Activated CD4-positive, alpha-beta T cell treated with anti-CD3 and anti-CD28 coated beads, Interleukin-2, amount 10 ng/mL, durations not matched to agents 24 days and 14 days (primary cell): ENCODE measurements at places on chromosomes 4 and X. TPM values are rescaled to one million over a fixed set of nuclear protein-coding genes. Genes with fewer than 3 reads are reported as not detected.

GRCh38 chrX:4315891-4316290, 602.4 kb upstream of the PRKX start:
- no peaks in the 10 kb centered on the region for H3K4me1 ChIP-seq
- no peak overlapping the region for H3K27ac ChIP-seq
- H3K27me3 ChIP-seq, result no peaks in the 10 kb centered on the region
- H3K4me3 ChIP-seq, result no peak overlapping the region
- no peaks in the 10 kb centered on the region for H3K36me3 ChIP-seq

GRCh38 chrX:116198810-116199209, 28.3 kb downstream of the AGTR2 start:
- H3K4me1 ChIP-seq, result no peaks in the 10 kb centered on the region
- H3K36me3 ChIP-seq, result no peaks in the 10 kb centered on the region
- no peak for DNase-seq

The GAGE13 gene
- not detected in 2 replicates for total RNA-seq

DNA sequence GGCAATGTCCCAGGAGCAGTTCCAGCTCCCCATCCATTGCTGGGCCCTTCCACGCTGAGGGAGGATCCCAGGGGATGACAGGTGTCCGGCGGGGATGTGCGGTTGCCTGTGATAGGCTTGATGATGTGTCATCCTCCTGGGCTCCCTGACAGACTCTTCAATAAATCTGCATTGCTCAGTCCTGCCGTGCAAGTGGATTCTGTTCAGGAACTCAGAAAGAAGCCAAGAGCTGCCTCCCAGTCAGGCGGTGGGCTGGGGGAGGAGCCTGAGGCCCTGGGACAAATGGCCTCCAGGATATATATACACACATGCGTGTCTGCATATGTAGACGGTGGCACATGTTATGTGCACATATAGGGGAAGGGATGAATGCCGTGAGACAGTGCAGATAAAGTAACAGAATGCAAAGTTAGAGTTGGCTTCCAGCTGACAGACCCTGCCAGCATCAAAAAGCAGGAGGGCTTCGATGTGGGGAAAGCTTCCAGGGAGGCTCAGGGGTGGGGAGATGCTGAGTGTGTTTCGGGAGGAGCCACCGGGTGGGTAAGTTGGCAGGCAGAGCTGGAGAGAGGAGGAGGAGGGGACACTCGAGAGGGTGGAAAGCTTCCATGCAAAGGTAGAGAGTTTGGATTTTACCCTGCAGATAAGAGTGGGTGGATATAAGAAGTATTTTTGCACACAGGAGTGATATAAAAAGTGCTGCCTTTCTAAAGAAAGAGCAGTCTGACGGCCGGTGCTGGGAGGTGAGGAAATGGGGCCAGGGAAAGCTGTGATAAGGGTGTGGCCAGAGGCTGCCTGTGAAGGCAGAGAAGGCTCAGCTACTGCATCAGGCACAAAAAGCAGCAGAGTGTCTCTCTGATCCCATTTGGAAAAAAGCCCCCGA, 28.5 kb upstream of the CRMP1 start:
- no peaks in the 10 kb centered on the region for H3K36me3 ChIP-seq
- no peaks in the 10 kb centered on the region for H3K4me1 ChIP-seq
- no peaks in the 10 kb centered on the region for H3K27me3 ChIP-seq

DNA sequence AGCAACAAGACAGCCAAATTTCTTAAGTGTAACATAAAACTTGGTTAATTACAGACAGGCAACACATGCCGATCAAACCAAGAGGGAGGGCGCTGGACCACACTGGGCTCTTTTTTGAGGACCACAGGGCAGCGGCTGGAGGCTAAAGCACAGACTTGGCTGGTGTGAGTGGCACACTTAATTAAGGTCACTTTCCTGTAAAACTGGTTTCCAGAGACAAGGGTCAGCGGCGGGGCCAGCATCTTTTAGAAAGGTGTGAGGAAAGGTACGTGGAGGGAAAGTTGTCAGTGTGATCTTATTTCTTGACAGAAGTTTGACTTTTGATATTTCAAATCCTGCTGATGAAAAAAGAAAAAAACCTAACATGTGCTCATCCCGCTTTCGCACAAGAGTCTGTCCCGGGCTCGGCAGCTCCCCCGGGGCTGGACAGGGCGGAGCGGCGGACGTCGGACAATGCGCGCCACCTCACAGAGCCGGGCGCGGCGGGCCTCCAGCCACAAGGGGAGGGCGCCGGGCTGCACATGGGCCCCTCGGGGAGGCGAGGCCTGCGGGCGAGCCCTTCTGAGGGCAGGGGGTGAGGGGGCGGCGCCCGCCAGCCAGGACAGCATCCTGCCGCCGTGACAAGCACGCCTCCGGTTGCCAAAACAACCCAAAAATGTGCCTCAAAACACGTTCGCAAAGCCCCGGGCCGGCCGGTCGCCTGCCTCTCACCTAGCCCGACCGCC, 660 bp upstream of the HSPA4L start:
- peaks cover 5% of the 10 kb centered on the region for H3K36me3 ChIP-seq
- H3K27ac ChIP-seq, result peak overlapping the region; percentile 48
- H3K27me3 ChIP-seq, result peaks cover 72% of the 10 kb centered on the region
- peak overlapping the region; percentile 94 for H3K4me3 ChIP-seq
- DNase-seq, result no peak

- no peak for DNase-seq
- H3K4me3 ChIP-seq, result no peak overlapping the region
- H3K27me3 ChIP-seq, result no peaks in the 10 kb centered on the region
- peaks cover 58% of the 10 kb centered on the region for H3K36me3 ChIP-seq
Observed at GRCh38 chrX:358651-359143, 28.0 kb downstream of the PPP2R3B start.

- H3K36me3 ChIP-seq, result no peaks in the 10 kb centered on the region
- no peak overlapping the region for H3K27ac ChIP-seq
- no peaks in the 10 kb centered on the region for H3K27me3 ChIP-seq
- DNase-seq, result no peak
- H3K4me3 ChIP-seq, result no peak overlapping the region
- H3K4me1 ChIP-seq, result no peaks in the 10 kb centered on the region
Observed at GRCh38 chr4:141739636-141740035, 103.3 kb downstream of the IL15 start.

The QRFPR gene
- not detected in 2 replicates for total RNA-seq

The MAGEB2 gene
- total RNA-seq, result not detected in 2 replicates

DNA sequence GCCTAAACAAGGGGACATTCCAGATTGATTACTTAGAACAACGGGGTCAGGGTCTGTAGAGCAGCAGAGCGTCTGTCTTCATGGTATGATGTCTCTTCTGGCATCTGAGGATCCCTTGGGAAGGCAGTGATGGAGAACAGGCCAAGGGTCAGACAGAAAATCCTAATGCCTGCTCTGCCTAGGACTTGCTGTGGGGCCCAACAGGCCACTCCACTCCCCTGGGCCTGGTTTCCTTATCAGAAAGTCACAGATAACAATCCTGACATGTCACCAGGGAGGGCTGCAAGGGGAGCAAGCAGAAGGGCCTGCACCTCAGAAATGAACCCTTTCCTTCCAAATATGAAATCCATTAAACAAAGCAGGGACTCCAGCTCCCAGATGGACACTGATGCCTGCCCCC, 21.4 kb upstream of the ARHGAP6 start:
- H3K27ac ChIP-seq, result no peak overlapping the region
- H3K4me3 ChIP-seq, result no peak overlapping the region
- no peaks in the 10 kb centered on the region for H3K36me3 ChIP-seq
- H3K4me1 ChIP-seq, result no peaks in the 10 kb centered on the region
- DNase-seq, result no peak
- peaks cover 2% of the 10 kb centered on the region for H3K27me3 ChIP-seq

DNA sequence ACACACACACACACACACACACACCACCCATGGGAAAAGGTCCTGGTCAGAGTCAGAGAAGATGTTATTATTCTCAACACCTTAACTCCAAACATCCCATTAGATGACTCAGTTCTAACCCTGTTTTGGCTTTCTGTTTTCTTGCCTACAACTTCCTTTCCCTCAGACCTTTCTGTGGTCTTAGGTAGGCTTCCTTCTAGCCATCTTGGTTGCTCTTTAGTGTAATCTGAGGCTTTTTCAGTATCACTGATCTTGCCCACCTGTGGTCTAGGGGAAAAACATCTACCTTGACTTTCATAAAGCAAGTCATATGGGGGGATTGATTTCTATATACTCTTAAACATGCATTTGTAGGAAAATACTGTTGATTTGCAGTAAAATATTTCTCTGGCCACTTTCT, 56.9 kb downstream of the ATG4A start:
- H3K27ac ChIP-seq, result peak overlapping the region; percentile 21
- H3K27me3 ChIP-seq, result no peaks in the 10 kb centered on the region
- peaks cover 34% of the 10 kb centered on the region for H3K36me3 ChIP-seq
- H3K4me3 ChIP-seq, result no peak overlapping the region
- DNase-seq, result peak; percentile 53
- H3K4me1 ChIP-seq, result peaks cover 8% of the 10 kb centered on the region

GRCh38 chr4:168769416-168769815, 240.6 kb downstream of the CBR4 start:
- H3K4me3 ChIP-seq, result no peak overlapping the region
- H3K27ac ChIP-seq, result no peak overlapping the region
- DNase-seq, result no peak
- H3K4me1 ChIP-seq, result no peaks in the 10 kb centered on the region

The DCLK2 gene
- not detected in 2 replicates for total RNA-seq

The OTC gene
- total RNA-seq, result not detected in 2 replicates

DNA sequence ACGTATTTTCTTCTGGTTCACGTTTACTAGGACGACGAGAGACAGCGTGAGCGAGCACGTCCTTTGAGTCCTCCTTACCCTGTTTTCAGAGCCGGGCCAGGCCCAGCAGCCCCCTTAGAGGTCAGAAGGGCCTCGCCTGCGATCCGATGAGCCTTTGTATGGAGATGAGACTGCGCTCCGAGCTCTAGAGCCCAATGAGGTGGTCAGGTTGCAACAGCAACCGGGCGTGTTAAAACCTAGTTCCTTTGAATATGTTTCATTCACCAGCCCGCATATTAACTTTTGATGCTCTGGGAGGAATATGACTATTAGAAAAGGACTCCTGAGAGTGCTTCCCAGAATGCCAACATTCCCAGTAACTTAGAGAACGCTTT, 55.6 kb upstream of the TADA2B start:
- H3K27ac ChIP-seq, result peak overlapping the region; percentile 86
- H3K36me3 ChIP-seq, result peaks cover 17% of the 10 kb centered on the region
- peaks cover 76% of the 10 kb centered on the region for H3K4me1 ChIP-seq
- H3K27me3 ChIP-seq, result no peaks in the 10 kb centered on the region

DNA sequence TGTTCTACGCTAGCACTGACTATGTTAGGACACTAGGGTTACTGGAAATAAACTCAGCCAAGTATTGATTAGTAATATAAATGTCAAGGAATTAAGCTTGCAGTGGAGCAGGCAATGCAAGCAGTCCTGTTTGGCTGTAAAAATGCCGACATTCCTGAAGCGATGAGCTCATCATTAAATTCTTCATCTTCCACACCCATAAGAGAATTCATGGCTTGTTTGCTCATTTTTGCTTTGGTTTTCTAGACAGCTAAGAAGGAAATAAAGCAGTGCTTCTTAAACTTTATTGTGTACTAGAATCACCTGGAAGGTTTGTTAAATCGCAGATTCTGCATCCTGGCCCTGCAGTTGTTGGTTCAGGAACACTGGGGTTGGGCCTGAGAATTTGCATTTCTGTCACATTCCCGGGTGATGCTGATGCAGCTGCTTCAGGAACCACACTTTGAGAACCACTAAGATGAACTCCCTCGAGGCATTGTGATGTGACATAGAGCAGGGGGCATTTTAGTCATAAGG, 17.8 kb downstream of the ANXA3 start:
- H3K36me3 ChIP-seq, result peaks cover 1% of the 10 kb centered on the region
- no peak overlapping the region for H3K4me3 ChIP-seq
- H3K4me1 ChIP-seq, result no peaks in the 10 kb centered on the region
- DNase-seq, result no peak
- H3K27me3 ChIP-seq, result peaks cover 4% of the 10 kb centered on the region
- H3K27ac ChIP-seq, result no peak overlapping the region

DNA sequence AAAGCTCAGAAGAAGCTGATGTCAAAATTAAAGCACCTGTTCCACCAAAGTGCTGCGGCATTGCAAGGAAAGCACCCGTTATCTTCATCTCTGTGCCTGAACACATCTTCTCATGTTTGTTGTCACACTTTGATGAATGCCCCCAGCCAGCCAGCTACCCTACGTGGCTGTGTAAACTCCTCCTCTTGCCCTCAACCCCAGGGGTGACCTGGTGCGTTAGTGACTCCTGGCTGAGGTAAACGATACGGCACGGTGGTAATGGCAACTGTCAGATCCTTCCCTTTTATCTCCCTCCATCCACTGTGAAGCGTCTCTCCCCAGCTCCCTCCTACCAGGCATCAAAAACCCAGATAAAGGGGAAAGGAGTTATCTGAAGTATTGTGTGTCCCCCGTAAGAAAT, 90.6 kb upstream of the WWC2 start:
- no peaks in the 10 kb centered on the region for H3K4me1 ChIP-seq
- DNase-seq, result no peak
- H3K4me3 ChIP-seq, result no peak overlapping the region
- no peak overlapping the region for H3K27ac ChIP-seq
- H3K27me3 ChIP-seq, result peaks cover 6% of the 10 kb centered on the region
- no peaks in the 10 kb centered on the region for H3K36me3 ChIP-seq
